ENCODE measurements at places on chromosomes 1 and 21.

GRCh38 chr1:193212637-193213036 is 26.2 kb upstream of the B3GALT2 start:
- no peak for DNase-seq

GRCh38 chr1:77548285-77548684 is 134.2 kb downstream of the ZZZ3 start:
- no peak for DNase-seq

DNA sequence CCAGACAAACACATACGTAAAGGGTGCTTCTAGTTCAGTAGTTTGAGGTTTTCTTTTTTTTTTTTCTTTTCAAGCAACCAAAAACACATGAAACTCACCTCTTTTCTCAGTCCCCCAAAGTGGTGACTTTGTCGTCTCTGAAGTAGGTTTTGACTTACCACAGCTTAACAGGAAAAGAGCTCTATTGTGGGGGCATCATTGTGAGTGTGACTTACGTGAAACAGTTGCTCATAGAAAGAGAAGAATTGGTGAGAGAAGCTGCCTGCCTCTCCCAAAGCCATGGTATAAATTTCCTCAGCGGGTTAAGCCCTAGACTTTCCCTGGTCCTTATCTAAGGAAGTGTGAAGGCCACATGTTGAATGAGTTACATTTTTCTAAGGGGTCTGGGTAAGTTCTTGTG is 11.9 kb downstream of the FASLG start:
- DNase-seq = peak; percentile 78

DNA sequence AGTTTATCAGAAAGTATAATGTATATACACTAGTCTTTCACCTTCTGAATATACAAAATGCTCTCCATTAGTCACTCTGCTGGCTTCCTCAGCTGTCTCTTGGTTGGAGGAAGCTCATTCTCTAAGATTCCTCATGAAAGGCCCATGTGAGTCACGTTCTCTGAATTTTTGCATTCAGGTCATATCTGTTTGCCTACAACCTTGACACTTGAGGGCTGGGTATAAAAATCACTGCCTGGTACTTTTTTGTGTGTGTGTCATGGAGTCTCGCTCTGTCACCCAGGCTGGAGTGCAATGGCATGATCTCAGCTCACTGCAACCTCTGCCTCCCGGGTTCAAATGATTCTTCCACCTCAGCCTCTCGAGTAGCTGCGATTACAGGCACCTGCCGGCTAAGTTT is 2.8 kb upstream of the GALNT2 start:
- no peak for DNase-seq

- no peak for DNase-seq
Measured at GRCh38 chr1:244802041-244802440, 33.4 kb upstream of the COX20 start.

- DNase-seq = no peak
Measured at GRCh38 chr1:57485643-57486042, 61.8 kb upstream of the DAB1 start.
